ENCODE measurements at places on chromosomes 2 and 18.

DNA sequence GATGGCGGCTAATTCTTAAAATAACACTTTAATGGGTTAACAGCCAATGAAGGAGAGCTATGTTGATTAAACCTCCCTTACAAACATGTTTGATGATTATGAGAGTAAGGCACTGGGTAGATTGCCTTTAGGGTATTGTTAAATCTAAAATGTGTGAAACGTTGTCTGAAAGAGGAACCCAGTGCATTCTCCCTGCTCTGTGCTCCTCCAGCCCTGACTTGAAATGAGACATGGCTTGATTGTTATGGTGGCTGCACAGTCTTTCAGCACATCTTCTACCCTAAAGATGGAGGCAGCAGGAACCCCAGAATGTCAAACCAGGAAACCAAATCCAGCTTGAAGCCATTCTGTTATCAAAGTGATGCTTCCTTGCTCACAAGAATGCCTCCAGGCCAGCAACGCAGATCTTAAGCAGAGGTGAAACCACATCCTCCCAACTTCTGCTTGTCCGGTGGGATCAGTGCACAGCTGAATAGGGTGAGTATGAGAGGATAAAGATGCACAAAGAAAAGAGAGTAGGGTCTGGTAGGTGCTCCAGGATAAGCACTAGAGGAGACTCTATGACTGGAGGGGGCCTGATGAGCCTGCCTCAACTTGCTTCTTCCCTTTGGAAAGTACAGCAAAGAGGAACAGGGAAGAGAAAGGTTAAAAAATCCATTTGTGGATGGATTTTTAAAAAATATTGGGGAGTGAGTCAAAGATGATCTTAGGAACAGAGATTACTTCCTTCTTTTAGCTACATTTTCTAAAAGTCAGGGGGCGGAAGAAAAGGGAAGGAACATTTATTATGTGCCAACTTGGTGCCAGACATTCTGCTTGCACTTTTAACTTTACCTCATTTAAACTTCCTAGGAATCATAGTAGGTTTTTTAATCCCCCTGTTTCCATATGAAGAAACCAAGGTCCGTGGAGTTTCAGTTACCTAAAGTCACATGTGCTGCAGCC, 523.0 kb downstream of the TXNL1 start:
- DNase-seq: no peak

DNA sequence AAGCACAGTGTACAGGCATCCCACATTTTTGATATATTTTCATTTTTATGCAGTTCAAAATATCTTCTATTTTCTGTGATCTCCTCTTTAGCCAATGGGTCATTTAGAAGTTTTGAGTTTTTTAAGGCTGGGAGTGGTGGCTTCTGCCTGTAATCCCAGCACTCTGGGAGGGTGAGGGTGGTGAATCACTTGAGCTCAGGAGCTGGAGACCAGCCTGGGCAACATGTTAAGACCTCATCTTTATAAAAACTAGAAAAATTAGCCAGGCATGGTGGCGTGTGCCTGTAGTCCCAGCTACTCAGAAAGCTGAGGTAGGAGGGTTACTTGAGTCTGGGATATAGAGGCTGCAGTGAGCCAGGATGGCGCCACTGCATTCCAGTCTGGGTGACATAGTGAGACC, 17.8 kb downstream of the UBR3 start:
- no peak for DNase-seq

DNA sequence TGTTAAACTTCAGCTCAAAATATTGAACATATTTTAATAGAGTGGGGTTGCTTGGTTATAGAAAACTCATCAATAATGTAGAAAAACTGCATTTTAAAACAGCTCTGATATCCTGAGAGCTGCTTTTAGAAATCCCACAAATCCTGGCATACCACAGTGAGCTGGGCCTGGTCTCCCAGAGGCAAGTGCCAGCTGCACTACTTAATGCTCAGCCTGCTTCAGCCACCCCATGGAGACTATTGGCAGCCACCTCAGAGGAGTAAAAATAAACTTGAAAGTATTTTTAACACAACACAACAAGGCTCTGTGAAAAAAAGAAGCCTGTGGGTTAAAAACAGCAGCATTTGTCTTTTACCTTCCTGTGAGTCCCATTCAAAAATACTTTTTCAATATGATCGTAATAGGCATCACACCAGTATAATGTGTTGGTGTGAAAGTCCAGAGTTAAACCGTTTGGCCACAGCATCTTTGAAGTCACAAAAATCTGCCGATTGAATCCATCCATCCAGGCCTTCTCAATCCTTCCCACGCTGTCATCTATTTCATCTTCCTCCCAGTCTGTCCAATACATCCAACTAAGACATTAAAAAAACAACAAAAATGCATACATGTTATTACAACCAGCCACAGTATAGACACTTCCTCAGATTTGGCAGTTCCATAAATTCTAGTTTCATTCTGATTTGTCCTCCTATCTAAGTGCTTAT, 1115.3 kb downstream of the LRP1B start:
- peak; percentile 15 for DNase-seq

GRCh38 chr2:237571551-237571950, 5.2 kb downstream of the PRLH start:
- DNase-seq: no peak

GRCh38 chr18:13376298-13376840, 157.8 kb downstream of the LDLRAD4 start:
- no peak for DNase-seq

- no peak for DNase-seq
These were observed 20.2 kb downstream of the INPP4A start for GRCh38 chr2:98464772-98465310.

GRCh38 chr2:97834610-97835009, 121.2 kb downstream of the ZAP70 start:
- no peak for DNase-seq

- peak; percentile 43 for DNase-seq
These were observed 50.9 kb downstream of the ADNP2 start for GRCh38 chr18:80159713-80160636.

DNA sequence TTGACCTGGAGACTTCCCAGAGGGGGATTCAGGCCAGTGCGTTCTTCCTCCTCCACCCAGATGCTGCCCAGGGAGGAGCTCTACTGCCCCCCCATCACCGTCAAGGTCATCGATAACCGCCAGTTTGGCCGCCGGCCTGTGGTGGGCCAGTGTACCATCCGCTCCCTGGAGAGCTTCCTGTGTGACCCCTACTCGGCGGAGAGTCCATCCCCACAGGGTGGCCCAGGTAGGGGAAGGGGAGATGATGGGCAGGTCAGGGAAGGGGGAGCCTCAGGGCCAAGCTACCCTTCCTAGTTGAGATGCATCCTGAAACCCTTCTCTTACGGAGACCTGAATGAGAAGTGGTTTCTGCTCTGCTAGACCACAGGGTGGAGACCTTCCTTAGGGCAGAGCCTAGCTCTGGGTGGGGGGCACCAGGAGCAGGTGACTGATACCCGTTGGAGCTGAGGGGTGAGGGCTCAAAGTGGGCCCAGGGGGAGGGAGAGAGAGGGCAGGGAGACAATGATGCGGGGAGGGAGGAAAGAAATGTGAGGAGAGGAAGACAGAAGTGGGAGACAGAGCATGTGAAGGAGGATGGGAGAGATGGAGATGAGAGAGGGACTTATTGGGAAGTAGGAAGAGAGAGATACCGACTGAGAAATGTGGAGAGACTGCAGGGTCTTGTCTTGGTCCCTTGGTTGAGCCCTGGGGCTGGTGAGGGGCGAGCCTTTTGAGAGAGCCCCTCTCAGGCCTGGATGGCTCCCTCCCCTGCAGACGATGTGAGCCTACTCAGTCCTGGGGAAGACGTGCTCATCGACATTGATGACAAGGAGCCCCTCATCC, 159.4 kb downstream of the DYSF start:
- peak; percentile 5 for DNase-seq

DNA sequence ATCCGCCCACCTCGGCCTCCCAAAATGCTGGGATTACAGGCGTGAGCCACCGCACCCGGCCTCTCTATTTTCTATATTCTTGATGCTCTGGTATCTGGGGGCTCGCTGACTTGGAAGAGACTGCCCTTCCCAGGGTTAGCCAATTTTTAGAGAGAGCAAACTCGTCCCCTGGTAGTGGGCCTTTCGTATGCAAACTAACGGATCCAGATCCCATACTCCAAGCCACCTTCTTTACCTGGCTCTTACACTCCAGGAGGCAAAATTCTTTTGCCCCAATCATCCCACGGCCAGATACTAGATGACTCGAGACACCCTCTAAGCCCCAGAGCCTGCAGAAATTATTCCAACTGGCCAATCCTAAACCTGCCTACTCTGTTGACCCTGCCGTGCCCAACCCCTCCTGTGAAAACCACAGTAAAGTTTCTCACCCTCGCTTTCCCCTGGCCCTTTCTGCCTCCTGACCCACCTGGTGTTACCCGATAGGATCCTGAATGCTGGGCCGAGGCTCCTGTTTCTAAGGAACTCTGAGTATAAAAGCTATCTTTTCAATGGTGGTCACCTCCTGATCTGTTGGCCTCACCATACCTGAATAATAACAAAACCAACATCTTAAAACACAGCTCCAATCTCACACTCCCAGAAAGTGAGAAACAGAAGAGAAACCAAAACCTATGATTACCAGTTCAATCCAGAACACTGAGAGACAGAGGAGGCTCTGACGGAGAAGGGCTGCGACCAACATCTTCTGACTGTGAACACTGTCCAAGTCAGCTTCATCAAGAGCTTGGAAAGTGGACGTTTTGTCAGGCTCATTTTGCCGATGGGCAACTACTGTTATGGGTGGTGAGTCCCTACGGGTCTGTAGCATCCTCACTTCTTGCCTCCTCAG, 57.6 kb upstream of the ZNF532 start:
- no peak for DNase-seq

- no peak for DNase-seq
These were observed 83.8 kb downstream of the DOCK10 start for GRCh38 chr2:224958462-224958857.
